ENCODE measurements at places on chromosomes 1 and 21.

- DNase-seq = no peak
These were observed 195.5 kb upstream of the NCAM2 start for GRCh38 chr21:20802631-20803260.

DNA sequence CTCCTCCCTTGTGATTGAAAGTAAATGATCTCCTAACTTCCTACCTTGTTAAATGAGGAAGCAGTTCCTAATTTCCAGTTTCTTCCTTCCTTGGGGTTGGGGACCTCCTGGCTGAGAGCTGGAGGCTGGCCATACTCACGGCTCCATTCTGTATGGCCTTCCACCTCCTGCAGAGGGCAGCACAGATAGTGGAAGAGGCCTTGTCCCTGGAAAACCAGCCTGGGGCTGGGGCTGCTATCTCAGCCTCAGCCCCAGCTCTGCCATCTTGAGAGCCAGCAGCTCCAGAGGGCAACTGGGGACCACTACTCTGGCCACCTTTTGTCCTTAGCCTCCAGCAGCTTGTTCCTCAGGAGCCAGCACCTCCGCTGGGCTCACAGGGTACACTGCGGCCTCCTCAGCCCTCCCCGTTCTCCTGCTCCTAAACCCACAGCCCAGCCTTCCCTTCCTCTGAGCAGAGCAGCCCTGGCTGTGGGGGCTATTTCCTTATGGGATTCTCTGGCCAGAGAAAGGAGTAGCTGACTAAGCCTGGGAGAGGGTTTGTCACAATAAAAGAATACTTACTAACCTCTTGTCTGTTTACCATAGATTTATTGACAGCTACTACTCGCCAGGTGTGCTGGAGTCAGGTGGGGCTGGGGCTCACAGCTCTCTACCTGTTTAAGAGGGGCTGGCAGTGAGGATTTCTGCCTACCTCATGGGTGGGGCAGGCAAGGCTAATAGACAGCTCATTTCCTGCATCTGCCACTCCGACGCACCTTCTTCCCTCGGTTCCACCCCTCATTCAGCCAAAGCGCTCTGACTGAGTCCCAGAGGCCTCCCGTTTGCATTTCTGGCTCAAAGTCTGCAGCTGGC, 6.3 kb downstream of the TMEM234 start:
- DNase-seq = peak; percentile 90

GRCh38 chr1:58576727-58577653, at the start of gene TACSTD2:
TSS of gene TACSTD2 (minus strand) at chr1:58577252. CDS start at chr1:58577156, 96 bp downstream.
- DNase-seq = peak; percentile 92

- no peak for DNase-seq
These were observed 8.0 kb upstream of the PTPRC start for GRCh38 chr1:198630863-198631262.

- DNase-seq = no peak
These were observed 60.5 kb upstream of the HP1BP3 start for GRCh38 chr1:20847611-20848080.

DNA sequence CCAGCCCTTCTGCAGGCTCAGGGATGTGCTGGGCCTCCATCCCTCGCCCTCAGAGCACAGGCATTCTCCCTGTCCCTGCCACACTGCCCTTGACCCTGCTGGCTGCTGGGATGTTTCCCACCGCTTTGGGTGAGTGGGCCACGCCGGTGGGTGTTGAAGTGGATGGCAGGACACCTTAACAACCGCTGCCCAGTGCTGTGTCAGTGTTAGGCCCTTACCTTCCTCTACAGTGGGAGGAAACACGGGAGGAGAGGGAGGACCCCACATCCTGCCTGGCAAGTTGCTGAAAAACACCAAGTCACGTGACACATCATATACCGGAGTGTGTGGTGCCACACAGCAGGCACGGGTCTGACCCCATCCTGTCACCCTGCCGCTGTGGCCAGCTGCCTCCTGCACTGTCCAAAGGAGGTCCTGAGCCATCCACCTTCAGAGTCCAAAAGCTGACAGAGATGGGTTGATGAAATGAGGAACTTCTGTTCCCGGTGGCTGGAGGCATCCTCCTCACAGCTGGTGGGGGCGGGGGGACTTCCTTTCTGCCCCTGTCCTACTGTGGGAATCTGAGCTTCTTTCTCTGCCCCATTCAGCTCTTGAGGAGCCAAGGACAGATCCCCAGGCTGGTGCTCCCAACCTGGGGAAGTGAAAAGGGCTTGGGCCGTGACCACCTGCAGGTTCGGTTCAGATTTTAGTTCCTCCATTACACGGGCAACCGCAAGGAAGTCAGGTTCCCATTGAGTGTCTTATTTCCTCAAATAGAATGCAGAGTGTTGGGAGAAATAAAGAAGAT, 3.2 kb upstream of the THEMIS2 start:
- no peak for DNase-seq

- DNase-seq = no peak
These were observed 7.9 kb downstream of the DISC1 start for GRCh38 chr1:231634323-231635013.

DNA sequence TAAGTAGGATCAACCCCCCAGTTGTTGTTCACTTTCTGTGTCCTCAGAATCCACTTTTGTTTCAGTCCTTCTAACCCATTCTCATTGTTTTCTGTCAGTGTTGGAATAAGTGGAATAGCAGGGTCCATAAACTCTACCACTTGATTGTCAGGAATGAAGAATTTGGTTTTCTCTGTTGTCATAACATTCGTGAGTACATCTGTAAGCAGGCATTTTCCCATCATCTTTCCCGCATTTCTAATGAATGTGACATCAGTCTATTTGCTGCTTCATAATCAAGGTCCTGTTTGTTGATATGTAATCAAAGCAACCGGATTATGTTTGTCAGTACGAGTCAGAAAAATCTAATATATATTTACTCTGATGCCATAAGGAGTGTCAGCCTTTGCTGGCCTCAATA, 147.1 kb downstream of the KIF26B start:
- no peak for DNase-seq

DNA sequence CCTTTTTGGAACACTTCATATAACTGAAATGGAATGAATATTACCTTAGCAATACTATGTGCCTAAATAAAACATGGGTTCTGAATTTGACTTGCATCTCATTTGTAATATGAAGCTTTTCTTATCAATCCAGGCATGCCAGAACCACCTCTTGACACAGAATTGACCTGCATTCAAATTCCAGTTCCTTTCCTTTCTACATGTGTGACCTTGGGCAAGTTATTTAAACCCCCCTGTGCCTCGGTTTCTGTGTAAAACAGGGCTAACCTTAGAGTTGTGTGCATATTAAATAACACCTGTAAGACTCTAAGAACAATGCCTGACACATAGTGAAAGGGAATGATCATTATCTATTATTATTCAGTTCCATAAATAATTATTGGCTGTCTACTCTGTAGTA, 2.0 kb upstream of the NOS1AP start:
- DNase-seq = no peak

DNA sequence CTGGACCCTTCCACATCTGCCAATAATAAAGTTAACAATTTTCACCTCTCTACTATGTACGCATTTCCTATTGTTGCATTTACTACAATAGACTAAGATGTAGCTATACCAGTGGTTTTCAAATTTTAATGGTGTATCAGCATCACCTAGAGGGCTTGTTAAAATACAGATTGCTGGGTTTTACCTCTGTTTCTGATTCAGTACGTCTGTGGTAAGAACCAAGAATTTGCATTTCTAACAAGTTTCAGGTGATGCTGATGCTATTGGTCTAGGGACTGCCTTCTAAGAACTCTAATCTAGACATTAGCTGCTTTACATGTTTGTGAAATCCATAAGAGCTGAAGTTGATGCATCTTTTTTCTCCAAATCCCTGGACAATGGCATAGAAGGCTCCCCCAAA, 59.7 kb downstream of the ERICH3 start:
- no peak for DNase-seq

DNA sequence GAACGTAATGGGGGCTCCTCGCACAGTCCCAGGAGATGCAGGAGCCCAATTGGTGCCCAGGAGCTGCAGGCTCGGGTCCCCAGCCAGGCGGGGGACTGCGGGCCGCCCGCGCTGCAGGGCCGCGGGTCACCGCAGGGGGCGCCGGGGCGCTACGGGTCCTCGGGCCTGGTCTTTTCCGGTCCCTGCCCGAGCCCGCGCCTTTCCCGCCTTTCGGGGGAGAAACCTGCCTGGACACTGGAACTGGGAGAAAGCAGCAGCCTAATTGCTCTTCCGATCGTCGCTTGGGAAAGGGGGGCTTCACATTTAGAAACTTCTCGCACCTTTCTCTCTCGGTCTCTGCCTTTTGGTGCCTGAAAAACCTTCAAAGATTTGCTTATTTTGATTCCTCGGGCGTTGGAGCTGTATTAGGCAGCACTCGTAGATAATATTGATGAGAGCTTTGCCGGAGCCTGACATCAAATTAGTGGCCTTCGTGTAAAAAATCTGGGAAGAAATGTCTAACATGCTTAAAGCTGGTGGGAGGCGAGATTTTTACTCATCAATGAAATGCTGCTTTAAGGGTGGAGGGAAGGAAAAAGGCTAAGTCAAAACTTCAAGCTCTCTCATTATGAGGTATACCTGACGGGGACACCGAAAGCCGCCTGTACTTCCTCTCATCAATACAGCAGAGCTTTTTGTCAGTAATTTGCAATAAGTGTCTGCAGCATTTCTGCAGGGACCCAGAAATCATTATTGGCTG, 12.6 kb upstream of the BARHL2 start:
- DNase-seq = peak; percentile 94

DNA sequence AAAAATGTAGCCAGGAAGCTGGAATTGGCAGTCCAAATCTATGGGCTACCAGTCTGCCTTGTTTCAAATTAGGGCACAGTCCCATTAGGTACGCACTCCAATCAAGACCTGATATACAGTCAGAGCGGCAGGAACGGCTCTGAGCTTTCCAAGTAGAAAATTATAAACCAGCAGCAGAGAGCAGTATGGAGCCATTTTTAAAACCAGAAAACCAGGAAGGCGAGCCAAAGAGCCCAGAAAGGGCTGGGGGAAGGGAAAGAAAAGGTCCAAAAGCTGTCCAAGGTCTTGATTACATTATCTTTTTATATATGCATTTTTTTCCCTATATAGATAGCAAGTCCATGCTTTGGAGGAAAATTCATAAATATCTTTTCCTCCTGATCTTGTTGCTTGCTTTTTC, 719.0 kb downstream of the RWDD3 start:
- DNase-seq = peak; percentile 59

GRCh38 chr1:95115708-95116137, 1.4 kb upstream of the TLCD4 start:
- DNase-seq = no peak

- no peak for DNase-seq
These were observed 130.0 kb downstream of the EDEM3 start for GRCh38 chr1:184624626-184625025.

DNA sequence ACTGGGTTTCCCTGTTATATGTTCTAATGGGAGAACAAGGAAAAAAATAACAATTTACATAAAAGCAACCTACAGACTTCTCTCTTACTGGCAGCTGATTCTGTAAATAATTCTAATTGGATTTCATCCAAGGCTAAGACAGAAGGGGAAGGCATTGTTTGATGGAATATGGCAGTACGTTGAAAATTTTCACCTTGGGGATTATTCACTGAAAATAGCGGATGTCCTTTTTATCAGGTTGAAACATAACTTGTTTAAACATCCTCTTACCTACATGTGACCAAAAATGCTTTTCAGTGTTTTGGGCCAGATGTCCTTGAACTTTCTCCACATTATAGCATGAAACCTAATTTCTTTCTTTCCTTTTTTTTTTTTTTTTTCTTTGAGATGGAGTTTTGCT, 24.9 kb downstream of the TSNAX start:
- DNase-seq = no peak

DNA sequence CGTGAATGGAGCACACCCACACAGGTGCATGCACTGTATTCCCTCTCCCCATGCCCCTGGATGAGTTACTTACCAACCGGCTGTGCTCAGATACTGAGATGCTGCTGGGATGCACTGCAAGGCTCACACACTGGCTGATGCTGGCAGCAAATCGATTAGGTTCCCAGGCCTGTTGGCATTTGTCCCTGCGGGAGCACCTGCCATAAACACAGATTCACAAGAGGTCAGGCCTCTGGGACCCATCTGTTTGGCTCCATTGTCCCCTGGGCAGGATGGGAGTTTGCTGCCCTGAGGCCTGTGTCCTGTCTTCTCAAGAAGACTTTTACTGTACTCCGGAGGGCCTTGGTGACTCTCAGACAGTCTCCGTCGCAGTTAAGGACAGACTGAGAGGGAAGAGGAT, 145.4 kb downstream of the PLXNA2 start:
- DNase-seq = no peak

DNA sequence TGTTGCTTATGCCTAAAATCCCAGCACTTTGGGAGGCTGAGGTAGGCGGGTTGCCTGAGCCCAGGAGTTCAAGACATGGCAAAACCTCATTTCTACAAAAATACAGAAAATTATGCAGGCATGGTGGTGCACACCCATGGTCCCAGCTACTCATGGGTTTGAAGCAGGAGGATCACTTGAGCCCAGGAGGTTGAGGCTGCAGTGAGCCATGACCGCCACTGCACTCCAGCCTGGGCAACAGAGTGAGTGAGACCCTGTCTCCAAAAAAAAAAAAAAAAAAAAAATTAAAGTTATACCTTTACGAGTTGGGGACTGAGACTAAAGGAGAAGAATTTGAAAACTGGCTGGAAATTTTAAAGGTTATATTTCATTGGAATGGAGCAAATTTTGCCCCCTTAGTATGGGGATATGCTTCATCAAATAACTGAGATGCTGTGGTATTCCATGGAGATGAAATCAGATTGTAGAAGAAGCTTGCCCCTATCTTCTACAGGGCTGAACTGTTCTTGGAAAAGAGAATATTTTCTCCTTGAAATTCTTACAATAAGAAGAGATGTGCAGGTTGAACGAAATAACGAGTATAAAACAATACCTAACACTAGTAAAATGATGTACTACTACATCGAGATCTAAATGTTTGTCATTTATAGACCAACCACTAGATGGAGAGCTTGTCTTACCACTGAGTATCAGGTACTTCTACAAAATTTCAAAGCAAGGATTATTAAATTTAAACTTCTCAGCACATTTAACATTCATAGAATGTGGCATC, 34.9 kb upstream of the SCYL3 start:
- no peak for DNase-seq

DNA sequence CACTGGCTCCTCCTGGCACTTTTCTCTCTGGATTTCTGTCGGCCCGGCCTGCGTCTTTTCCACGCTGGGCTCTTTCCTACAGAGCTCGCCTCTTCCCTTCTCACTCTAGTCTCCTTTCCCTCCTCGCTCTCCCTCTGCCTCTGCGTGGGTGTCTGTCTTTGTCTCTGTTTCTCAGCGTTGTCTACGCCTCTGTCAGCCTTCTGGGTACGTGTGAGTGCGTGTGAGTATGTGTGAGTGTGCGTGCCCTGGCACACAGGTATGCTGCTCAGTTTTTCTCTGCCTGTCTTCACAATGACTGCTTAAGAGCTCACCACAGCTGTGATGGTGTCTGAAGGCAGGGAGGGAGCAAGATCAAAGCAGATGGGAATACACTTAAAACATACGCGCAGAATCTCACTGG, 77.7 kb downstream of the KIRREL1 start:
- DNase-seq = no peak

GRCh38 chr1:218617986-218618385, 272.9 kb downstream of the TGFB2 start:
- no peak for DNase-seq
